SK-N-SH (cell line): ENCODE measurements at places on chromosomes 11 and 22. TPM values are rescaled to one million over a fixed set of nuclear protein-coding genes. Genes with fewer than 3 reads are reported as not detected.
A peak's percentile ranks its signal among the peaks of the same experiment; 100 is the strongest.

Gene RIBC2
- polyA plus RNA-seq, result not detected in 2 replicates

- no peak for DNase-seq
- no peak overlapping the region; the same call in 1 of the 2 replicates for H3K27ac ChIP-seq
- H3K4me3 ChIP-seq, result no peak overlapping the region
- peaks cover 21% of the 10 kb centered on the region; the same call in 1 of the 2 replicates for H3K4me1 ChIP-seq
- H3K36me3 ChIP-seq, result peaks cover 52% of the 10 kb centered on the region
Measured at GRCh38 chr11:72232260-72233055, 7.9 kb downstream of the INPPL1 start.

Gene ME3
- polyA plus RNA-seq, result 22.0 and 25.5 TPM in 2 replicates

- H3K27ac ChIP-seq, result peak overlapping the region; percentile 97
- peak; percentile 51 for DNase-seq
- no peak overlapping the region for H3K4me3 ChIP-seq
- H3K36me3 ChIP-seq, result no peaks in the 10 kb centered on the region
- H3K4me1 ChIP-seq, result peaks cover 28% of the 10 kb centered on the region; the same call in 1 of the 2 replicates
- H3K27me3 ChIP-seq, result no peaks in the 10 kb centered on the region
Measured at GRCh38 chr11:116219171-116219635, 553.6 kb downstream of the BUD13 start.

Gene ROM1
- polyA plus RNA-seq, result 7.3 and 7.9 TPM in 2 replicates

Gene CCDC87
- polyA plus RNA-seq, result 0.06 and 0.21 TPM in 2 replicates

DNA sequence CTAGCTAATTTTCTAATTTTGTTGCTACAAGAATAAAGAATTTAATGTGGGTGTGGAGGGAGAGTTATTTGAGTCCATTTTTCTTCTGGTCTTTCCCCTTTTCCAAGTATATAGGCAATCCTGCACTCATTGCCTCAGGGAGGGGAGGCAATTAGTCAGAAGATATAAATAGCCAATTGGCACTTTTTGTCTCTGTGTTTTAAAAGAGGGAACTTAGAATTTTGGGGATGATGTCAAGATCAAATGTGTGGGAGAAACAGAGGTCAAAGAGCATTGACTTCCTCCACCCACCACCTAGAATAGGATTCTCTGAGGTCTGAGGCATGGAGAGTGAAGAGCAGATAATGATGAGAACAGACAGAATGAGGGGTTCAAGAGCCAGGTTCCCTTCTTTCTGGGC, 120.3 kb upstream of the ZC3H12C start:
- no peak overlapping the region for H3K4me3 ChIP-seq
- H3K27me3 ChIP-seq, result no peaks in the 10 kb centered on the region
- DNase-seq, result no peak
- H3K36me3 ChIP-seq, result no peaks in the 10 kb centered on the region

Gene DCHS1
- polyA plus RNA-seq, result 3.0 and 5.7 TPM in 2 replicates

Gene CD3G
- not detected in 2 replicates for polyA plus RNA-seq

GRCh38 chr11:116414357-116414880, 358.4 kb downstream of the BUD13 start:
- H3K36me3 ChIP-seq, result no peaks in the 10 kb centered on the region
- H3K4me3 ChIP-seq, result no peak overlapping the region
- no peak for DNase-seq
- H3K4me1 ChIP-seq, result no peaks in the 10 kb centered on the region
- peak overlapping the region; percentile 100 for H3K27ac ChIP-seq
